Esophagus squamous epithelium (tissue), 5 donors: ENCODE measurements at places on chromosomes 2 and 18.

DNA sequence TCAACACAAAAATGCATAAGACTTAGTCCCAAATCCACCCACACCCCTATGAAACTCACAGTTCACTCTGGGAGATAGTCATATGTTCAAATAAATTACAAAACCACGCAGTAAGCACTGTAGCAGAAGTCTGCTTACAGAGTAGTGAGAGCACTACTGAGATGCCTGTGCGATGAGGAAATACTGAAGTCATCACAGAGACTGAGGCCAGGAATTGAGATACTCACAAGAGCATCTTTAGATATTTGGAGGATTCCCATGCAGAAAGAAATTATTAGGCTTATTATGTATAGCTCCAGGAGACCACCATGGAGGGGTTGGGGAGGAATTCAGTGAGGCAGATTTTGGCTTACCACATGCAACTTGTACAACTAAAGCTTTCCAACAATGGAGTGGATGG lies 82.3 kb downstream of the ANTXR1 start:
- no peak for DNase-seq

GRCh38 chr2:70957798-70958197 lies 20.6 kb upstream of the ANKRD53 start:
- DNase-seq: no peak

GRCh38 chr2:175450029-175450760 lies 268.7 kb upstream of the ATP5MC3 start:
- no peak for DNase-seq

GRCh38 chr2:239735829-239736357 lies 289.2 kb downstream of the NDUFA10 start:
- no peak for DNase-seq

DNA sequence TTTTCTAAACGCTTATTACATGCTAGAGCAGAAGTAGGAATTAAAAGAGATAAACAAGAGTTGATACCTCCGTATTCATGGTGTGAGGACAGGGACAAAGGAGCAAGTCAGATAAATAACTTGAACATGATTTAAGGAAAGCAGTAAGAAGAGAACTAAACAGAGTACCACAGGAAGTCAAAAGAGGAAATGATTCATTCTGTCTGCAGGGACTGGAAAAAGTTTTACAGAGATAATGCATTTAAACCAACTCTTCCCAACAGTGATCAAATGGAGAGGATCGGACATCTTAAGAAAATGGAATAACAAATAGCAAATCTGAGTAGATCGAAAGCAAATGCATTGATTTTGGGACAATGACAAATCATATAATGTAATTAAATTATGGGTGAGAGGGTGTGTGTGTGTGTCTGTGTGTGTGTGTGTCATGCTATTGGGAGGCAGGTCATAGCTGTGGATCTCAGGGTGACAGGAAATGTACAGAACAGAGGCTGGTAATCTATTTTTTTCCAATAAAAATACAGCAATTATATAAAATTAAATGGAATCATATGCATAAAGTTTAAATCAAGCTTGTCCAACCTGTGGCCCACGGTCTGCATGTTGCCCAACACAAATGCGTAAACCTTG lies 113.4 kb downstream of the MC4R start:
- no peak for DNase-seq

- no peak for DNase-seq
Observed at GRCh38 chr2:133624551-133624950, 56.3 kb upstream of the NCKAP5 start.

DNA sequence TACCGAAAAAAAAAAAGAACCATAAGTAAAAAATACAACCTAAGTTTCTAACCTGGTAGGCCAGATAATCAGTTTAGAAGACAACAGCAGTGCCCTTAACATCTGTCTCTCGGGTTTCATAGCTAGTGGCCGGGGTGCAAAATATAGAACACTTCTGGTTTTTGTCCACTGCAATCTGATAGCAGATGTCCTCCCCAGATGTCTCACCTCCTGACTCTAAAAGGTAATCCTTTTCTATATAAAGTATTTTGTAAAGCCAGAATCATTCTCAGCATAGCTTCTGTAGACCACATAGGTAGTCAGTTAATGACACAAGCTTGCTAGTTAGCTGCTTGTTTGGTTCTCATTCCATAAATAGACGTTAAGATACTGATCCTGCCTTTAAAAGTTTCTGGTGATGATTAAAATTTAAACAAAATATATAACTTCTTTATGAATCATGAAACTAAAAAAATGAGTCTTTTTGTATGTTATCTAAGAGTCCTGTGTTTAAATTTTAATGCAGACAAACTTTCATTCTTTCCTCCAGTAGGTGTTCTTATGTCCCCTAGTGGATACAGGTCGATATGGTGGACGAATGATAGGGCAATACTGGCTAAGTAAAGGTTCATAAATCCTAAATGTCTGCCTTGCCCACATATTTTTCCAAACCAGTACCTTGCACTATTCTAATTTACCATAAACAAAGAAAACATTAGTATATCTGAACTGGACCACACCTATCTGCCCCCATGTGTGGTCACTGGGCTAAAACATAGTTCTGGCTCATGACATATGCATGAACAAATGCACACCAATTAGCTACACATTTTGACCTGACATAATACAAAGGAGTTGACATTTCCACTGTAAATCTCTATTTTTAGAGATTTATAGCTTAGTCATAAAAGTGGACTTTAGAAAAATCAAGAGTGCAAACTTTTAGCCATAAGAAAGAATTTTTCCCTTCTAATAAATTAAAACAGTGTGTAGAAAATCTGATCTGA lies 171.0 kb downstream of the SRBD1 start:
- no peak for DNase-seq

DNA sequence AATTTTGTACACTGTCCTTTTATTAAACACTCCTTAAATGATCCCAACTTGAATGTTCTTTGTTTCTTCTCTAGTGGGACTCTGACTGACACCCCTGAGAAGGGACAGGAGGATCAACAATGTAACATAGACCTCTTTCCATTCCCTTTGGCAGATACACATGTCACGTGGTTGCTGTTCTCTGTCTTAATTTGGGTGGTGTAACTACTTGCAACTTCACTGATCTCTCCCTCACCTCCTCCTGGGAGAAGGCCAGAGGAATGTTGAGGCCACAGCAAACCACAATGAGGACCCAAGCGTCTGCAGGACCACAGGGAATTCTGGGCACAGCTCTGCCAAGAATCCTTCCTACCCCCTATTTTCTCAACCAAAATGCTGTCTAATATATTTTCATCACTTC lies 205.6 kb downstream of the RTP5 start:
- DNase-seq: no peak

DNA sequence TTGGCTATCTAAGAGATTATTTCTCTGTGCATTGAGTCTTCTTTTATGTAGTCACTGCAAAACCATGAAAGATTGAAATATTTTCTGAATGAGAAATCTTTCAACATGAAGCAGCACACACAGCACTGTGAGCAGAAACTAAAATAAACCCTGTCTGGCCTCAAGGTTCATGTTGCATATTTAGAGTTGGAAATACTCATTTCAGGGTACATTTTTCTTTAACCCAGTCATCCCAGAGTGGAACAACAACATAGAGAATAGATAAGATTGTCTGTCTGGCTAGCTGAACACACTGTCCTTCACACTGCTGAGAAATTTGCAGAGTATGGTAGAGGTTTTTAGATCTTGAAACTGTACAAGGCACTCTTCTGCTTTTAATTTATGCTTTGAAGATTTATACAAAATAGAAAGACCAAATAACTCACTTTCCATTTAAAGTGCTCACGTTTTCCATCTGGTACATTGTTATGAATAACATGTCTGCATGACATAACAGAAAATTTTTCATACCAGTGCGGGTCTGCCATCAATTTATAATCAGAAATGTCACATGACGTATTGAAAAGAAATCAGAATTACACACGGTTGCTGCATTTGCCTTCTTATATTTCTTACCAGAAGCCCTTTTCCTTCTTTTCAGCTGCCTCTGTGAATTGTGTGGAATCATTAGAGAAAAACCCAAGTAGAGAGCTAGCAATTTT lies 25.0 kb upstream of the FN1 start:
- DNase-seq: no peak

GRCh38 chr18:68215931-68216330 lies 499.0 kb downstream of the TMX3 start:
- DNase-seq: no peak

- no peak for DNase-seq
Observed at GRCh38 chr2:173119944-173120343, 44.3 kb downstream of the MAP3K20 start.

DNA sequence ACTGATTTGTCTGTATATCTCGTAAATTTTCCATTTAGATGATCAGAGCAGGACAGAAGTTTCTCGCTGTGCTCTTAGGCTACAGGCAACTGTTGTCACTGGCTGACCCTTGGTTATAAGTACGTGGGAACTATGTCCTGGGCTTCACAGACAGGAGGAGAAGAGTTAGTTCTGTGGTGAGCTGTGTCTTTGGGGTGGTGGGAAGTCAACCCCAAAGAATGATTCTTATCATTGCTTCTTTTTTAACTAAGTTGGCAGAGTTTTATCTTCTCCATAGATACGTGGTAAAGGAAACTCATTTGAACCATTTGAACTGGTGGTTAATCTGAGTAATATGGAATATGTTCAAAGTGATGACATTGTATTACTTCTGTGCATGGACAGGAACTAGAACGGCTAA lies 230.6 kb upstream of the EPAS1 start:
- no peak for DNase-seq

- DNase-seq: no peak
Observed at GRCh38 chr2:18136881-18137475, 258.5 kb downstream of the KCNS3 start.

GRCh38 chr18:24764766-24765165 lies 304.3 kb downstream of the HRH4 start:
- no peak for DNase-seq

DNA sequence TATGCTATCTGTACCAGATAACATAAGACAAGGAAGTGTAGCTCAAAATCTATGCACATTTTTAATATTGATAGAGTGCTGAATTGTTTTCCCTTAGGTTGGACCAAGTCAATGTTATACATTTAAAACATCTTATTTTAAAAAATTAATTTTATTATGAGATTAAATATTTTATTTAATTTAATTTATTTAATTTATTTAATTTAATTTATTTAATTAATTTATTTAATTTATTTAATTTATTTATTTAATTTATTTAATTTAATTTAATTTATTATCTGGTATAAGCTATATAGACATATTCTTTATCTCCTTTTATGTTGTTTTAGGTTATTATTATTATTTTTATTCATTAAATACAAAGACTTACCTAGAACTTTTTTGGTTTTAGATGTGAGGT lies 551.7 kb upstream of the LRRTM1 start:
- DNase-seq: no peak

DNA sequence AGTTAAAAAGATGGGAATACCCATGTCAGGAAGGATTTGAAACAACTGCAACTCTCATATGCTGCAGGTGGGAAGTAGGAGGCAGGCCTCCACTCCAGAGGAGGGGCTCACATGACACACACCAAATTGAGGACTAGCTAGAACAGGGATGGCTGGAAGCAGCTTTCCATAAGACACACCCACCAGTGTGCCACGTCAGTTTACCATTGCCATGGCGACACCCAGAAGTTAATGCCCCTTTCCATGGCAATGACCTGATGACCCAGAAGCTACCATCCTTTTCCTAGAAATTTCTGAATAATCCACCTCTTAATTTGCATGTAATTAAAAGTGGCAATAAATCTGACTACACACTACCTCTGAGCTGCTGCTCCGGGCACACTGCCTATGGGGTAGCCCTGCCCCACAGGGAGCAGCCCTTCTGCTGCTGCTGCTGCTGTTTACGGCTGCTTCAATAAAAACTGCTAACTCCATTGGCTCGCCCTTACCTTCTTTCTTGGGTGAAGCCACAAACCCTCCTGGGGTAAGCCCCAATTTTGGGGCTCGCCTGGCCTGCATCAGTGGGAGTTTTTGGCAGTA lies 89.4 kb downstream of the RRM2 start:
- DNase-seq: no peak

DNA sequence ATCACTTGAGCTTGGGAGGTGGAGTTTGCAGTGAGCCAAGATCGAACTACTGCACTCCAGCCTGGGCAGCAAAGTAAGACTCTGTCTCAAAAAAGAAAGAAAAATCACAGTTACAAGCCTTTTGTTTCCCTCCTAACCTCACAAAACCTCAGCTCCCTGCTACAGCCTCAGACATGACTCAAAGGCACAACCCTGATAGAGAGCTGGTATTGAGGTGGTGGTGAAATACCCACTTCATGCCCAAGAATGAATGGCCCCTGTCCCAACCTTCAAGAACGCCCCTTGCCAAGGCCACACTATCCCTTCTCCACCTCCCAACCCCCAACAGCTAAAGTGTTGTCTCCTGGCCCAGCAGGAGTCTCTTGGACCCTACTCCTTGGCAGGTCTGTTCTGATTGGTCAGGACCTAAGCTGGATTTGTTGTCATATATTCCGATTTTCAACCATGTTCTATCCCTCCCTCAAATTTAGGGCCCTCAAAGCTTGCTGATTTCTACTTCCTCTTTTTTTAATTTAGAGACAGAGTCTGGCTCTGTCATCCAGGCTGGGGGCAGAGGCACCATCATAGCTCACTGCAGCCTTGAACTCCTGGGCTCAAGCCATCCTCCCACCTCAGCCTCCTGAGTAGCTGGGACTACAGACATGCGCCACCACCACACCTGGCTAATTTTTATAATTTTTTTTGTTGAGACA lies 61.9 kb upstream of the BZW1 start:
- DNase-seq: no peak

DNA sequence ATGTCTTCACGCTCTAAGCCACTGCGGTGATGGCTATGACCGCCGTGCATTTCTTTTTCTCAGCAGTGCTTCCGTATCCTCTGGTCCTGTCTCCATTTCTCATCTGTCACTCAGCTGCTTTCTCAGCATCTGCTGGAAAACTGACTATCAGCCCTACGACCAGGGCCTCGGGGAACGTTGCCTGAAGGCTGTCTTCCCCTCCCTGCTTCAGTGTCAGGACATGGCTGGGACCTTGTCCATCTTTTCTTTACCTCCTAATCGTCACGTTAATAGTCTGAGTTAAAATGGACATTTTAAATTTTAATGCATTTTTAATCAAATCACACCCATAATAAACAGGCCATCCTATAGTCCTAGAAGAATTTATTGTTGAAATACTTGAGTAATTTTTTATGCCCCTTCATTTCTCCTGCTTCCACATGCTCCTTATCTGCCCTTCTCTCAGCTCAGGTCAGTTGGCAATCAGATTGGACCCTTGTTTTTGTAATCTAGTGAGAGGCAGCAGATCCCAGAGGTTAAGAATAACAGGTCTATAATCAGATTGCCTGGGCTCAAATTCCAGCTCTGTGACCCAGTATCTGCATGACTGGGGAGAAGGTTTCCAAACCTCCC lies 250.2 kb upstream of the SIX3 start:
- no peak for DNase-seq

DNA sequence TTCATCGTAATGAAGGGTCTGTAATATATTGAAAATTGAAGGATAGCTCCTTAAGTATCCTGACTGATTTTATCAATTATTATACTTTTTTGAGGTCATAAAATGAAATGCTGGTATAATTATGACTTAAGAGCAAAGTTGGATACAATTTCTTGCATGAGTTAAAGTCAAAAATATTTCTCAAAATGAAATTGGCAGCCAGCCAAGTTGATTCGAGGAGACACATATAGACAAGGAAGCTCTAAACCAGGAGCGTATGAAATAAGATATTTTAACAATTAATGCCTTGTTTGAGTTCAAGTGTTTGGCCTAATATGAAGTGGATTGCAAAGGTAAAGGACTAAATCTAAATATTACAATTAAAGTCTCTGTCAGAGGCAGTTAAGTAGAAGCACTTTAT lies 260.4 kb upstream of the DSEL start:
- no peak for DNase-seq
